Epithelial cell of proximal tubule (primary cell): ENCODE measurements at places on chromosomes 2 and 18. TPM values are rescaled to one million over a fixed set of nuclear protein-coding genes. Genes with fewer than 3 reads are reported as not detected.

Gene COQ10B
- 16.7 and 17.9 TPM in 2 replicates for total RNA-seq

Gene DHRS9
- 0.14 and 0.35 TPM in 2 replicates for total RNA-seq

Gene ASTL
- not detected in 2 replicates for total RNA-seq

GRCh38 chr2:2306878-2307277 lies 24.2 kb downstream of the MYT1L start:
- no peak for DNase-seq

DNA sequence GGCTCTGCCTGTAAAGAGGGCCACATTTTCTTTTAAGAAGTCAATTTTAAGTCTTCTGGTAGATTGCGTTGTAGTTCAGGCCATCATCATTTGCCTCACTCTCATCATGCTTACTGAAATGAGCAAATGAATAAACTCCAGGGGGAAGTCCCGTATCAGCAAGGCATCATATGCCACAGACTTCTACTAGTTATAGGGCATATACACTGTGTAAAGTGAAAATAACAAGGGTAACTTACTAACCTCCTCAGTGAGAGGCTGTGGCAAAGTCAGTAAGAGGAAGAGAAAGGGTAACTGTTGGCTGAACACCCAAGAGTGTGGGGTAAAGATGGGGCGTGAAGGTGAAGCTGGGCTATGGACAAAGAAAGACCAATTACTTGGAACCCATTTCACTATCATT lies 456.2 kb downstream of the SPAG16 start:
- DNase-seq, result no peak

DNA sequence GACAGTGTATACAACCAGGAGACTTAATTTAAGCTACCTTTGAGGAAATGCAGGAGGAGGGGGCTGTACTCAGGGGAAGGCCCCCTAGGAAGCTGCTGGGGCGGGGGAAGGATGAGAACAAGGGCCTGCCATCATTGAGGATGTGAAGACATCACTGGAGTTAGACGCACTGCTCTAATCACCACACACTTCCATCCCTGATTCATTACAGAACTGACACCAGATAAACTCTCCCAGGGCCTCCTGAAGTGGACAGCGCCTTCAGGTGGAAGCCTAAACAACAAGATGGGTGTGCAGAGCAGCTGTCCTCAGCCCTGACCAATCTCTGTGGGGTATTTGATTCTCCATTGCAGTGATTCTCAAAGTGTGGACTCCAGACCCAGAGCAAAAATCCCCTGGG lies 30.6 kb upstream of the SLC35G4 start:
- no peak for DNase-seq

GRCh38 chr2:161273038-161273760 lies 35.0 kb upstream of the PSMD14 start:
- peak; percentile 15 for DNase-seq
